ENCODE measurements at places on chromosomes 13 and 19.

DNA sequence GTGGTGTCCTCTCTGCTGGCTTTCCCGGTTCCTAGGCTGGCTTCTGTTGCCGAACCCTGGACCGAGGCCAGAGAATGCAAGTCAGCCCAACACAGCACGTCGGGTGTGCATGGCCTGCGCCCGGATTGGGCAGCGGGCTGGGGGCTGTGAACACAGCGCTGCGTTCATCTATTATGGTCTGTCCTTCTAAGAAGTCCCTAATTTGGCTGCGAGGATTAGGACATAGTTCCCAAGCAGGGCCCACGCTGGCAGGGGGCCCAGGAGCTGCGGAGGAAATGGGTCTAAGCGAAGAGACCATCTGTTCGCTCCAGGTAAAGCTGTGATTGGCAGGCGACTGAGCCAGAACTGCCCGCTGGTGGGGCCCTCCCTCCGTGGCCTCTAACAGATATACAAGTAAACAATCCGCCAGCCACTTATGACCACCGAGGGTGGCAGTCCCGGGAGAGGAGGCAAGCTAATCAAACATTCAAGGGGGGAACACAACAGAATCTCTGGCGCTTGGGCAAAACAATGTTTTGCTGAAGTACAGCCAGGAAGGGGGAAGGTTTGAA is 6.0 kb downstream of the SYCE2 start:
- no peak for DNase-seq

DNA sequence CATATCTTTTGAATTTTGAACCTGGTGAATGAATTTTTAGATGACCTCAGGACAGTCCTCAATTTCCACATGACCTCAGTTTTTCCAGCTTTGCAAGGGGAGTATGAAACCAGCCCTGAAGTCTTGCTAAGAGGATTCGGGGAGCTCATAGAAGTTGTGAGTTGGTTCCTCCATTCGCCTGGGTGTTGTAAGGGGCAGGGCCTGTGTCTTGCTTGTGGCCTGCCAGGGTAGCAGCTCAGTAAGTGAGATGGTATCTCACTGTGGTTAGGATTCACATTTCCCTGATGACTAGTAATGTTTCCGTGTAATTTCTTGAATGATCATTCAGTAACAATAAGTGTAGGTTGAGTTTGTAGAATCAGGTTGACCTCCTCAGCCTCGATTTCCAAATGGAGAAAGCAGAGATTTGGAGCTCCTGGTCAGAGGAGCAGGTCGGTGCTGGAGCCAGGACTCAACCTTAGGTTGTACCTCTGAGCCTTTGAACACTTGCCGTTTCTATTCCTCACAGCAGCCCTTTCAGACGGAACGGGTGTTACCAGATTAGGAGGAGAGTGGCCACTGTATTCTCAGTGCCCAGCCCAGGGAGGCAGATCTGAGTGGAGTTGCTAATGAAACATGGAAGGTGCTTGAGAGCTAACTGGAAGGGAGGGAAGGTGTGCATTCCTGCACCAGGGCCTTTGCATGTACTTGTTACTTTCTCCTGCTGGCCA is 14.6 kb downstream of the NACC1 start:
- peak; percentile 40 for DNase-seq

- no peak for DNase-seq
Observed at GRCh38 chr19:7428651-7429113, 60.2 kb downstream of the PEX11G start.

- DNase-seq: no peak
Observed at GRCh38 chr13:51689663-51689996, 105.4 kb downstream of the WDFY2 start.

DNA sequence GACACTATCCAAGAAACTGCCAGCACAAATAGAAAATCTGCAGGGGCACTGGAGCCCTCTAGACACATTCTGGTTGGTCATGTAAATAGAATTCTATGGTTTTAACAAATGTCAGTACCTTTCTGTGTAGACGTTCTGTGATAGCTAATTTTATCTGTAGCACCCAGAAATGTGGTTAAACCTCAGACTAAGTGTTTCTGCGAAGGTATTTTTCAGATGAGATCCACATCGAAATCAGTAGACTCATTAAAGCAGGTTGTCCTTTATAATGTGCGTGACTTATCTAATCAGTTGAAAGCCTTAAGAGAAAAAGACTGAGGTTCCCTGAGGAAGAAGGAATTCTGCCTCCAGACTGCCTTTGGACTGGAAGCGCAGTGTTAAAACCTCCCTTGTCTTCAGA is 922.9 kb downstream of the EFNB2 start:
- DNase-seq: no peak

- no peak for DNase-seq
Observed at GRCh38 chr13:43110036-43110435, 86.7 kb downstream of the DNAJC15 start.

GRCh38 chr13:102680842-102681740 is 13.8 kb downstream of the METTL21C start:
- no peak for DNase-seq

DNA sequence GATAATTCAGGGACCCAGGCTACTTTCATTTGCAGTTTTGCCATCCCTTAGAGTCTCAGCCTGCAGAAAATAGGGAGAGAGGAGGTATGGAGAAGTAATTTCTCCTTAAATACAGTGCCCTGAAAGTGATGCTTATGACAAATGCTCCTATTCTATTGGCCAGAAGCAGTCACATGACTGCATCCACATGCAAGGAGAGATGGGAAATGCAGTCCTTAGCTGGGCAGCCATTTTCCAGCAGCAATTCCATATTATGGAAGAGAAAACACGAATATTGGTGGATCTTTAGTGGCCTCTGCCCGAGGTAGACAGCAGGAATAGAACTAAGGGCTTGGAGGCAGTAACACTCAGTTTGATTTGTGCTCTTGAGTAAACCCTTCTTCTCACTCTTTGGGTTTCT is 39.4 kb downstream of the VAV1 start:
- DNase-seq: no peak

GRCh38 chr19:2883686-2884439 is 16.7 kb downstream of the ZNF556 start:
- DNase-seq: no peak

- DNase-seq: no peak
Observed at GRCh38 chr19:51687791-51688670, 5.1 kb upstream of the SPACA6 start.

Data from activated T-cell treated with anti-CD3 and anti-CD28 coated beads, Interleukin-2, amount 50 U/mL, for 1 hour (primary cell).